ENCODE measurements at places on chromosomes 7 and 10.

DNA sequence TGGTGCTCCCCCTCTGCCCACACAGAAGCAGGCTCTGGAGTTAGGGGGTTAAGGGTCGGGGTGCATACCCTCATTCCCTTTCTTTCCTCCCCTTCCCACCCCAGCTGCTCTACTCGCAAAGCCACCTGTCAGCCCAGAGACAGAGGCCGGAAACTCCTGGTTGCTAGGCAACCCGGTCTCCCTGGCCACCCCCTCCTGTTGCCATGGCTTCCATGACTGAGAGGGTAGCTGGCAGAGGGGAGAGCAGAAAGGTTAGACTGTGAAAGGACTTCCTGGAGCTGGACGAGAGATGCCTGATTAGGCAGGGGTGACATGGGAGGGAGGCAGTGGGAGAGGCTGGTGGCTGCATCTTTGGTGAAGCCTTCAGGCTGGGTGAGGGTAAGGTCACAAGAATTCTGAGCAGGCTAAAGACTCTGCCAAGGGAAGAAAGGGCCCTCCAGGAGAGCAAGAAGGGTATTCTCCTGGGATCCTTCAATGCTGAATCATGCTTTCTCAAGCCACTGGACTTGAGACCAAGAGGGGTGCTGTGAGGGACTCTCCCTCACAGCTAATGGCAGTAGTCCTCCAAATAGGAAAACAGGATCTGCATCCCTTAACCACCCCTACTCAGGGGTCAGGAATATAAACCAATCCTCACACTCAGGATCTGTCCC lies 5.4 kb downstream of the PSD start:
- peak; percentile 71 for DNase-seq

DNA sequence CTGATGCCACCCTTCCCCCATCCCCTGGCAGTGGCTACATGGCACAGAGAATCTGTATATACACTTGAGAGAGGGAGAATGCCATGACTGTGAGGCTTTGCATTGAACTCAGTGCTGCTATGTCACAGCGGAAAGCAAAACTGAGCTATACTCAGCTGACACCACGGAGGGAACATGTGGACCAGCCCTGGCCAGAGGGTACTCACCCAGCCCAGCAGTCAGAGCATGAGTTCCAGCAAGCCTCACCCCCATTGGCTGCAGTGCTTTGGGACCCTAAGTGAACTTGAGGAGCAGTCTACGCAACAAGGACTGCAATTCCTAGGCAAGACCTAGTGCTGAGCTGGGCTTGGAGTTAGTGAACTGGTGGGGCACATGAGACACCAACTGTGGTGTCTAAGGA lies 10.3 kb upstream of the AOC1 start:
- DNase-seq, result no peak

DNA sequence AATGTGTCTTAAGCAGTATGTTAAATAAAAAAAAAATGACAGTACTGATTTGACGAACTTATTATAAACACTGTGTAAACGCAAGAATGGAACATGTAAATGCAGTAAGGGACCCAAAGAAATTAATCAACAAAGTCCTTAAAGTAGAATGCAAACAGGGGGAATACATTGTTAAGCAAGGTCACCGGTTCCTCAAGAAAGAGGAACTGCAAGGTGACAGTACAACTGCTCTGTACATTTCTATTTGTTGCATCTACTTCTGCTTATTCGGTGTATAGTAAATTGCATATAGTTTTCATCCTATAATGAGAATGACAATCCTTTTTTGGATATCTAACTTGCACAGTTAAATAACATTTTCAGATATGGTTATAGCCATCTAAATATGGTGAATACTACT lies 387.0 kb upstream of the SEMA3D start:
- DNase-seq, result no peak

DNA sequence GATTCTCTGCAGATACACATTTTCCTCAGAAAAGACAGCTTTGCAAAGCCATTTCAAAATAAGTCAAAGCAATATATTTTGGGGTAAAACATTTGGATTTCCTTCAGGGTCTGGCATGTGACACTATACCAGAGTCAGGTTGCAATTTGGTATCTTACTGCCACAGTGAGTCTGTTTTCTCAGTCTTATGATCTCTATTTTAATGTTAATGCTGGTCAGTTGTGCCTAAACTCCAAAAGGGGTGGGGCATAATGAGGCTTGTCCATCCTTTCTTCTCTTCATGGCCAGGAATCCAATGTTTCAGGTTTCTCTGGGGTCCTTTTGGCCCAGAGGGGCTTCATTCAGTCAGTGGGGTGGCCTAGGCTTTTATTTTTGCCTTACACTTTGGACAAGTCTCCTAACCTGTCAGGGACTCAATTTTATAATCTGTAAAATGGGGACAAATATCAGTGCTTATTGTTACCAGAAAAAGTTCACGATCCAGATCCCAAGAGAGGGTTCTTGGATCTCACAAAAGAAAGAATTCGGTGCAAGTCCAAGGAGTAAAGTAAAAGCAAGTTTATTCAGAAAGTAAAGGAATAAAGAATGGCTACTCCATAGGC lies 341.5 kb downstream of the GALNT17 start:
- DNase-seq, result no peak

DNA sequence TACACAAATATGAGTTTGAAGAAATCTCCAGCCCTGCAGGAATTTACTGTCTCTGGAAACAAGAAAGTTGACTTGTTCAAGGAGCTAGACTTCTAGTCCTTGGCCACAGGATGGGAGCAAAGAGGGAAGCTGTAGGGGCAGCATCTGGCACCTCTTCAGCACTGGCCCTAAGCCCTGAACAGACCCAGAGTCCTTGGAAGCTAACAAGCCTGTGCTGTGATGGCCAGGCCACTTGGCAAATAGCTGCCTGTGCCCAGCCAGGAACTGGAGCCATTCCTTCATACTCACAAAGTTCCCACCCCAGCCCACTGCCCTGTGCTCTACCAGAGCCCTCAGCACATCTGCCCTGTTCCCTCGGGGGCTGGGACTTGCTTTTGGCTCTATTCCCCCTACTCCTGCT lies 9.4 kb upstream of the COL13A1 start:
- DNase-seq, result no peak

- DNase-seq, result peak; percentile 40
These were observed 362.4 kb upstream of the ZNF32 start for GRCh38 chr10:44010873-44011602.
